NCI-H1694 (cell line): ENCODE measurements at places on chromosomes 12 and 14.

DNA sequence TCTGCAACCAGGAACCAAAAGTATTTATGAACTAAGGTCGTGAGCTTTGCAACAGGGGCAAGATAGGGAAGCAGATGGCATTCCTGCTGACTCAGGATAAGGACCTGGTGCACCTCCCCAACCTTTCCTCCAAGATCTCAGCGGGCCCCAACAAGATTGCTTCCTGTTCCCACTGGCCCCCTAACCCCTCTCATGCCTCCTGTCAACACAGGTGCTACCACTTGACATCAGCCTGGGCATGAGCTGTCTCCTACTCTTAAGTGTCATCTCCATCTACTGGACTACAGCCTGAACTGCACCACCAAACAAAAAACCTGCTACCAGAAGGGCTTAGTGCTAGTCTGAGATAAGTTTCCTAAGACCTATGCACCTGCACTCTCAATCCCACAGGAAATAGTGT is 32.7 kb downstream of the MED6 start:
- peak; percentile 52 for DNase-seq

DNA sequence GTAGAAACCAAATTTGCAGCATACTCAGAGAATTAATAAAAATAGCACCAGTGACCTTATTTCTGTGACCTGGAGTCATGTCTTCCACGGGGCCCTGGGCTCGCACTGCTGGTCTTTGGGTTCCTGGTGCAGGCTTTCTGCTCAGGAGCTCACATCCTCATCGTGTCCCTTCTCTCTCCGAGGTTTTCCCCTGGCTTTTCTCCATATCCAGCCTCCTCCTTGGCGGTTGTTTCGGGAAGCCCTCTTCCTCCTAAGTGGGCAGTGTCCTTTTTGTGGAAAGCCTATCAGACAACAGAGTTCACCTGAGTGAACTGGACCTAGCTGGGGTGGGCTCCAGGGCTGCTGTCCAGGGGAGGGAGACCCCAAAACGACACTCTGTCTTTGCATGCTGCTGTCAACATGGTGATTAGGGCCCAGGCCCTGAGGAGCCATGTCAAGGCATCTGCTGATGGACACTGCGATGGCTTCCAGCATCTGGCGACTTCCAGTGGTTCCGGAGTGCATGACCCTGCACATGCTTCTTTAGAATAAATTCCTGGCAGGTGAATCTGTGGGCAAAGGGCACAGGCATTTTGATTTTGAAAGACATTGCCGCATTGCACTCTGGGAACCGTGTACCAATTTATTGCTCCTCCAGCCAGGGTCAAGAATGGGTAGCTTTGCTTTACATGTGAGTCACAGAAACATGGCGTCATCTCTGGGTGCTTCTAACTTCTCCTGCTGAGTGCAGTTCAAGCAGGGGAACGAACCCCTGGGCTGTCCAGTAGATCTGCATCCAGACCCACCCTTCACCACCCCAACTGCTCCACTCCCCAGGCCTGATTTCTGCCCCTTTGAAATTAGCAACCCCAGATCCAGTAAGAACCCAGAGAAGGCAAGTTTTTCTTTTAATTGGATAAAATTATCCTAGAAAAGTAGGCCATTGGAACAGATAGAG is 136.8 kb downstream of the ADGRD1 start:
- DNase-seq: no peak

GRCh38 chr12:109289551-109289950 is 19.5 kb downstream of the FOXN4 start:
- DNase-seq: peak; percentile 75

GRCh38 chr12:614411-614970 is 48.8 kb downstream of the NINJ2 start:
- DNase-seq: peak; percentile 44

GRCh38 chr14:61557262-61557661 is 138.1 kb upstream of the HIF1A start:
- no peak for DNase-seq
